Activated T-cell treated with anti-CD3 and anti-CD28 coated beads, Interleukin-2, amount 50 U/mL, for 72 hours (primary cell): ENCODE measurements at places on chromosomes 7 and 10. TPM values are rescaled to one million over a fixed set of nuclear protein-coding genes. Genes with fewer than 3 reads are reported as not detected.

Gene PCBD1
- 40.3 TPM for total RNA-seq

Gene RPEL1
- total RNA-seq = 0.12 TPM

Gene LEP
- total RNA-seq = not detected

Gene CCT6A
- 122 TPM for total RNA-seq

GRCh38 chr7:78225534-78225933 lies 427.0 kb downstream of the PHTF2 start:
- DNase-seq = no peak

- no peak for DNase-seq
Measured at GRCh38 chr10:12975266-12975665, 26.2 kb downstream of the CCDC3 start.

- DNase-seq = no peak
Measured at GRCh38 chr7:12481722-12482121, 78.1 kb upstream of the VWDE start.

- no peak for DNase-seq
Measured at GRCh38 chr10:131975003-131975402, 6.7 kb downstream of the BNIP3 start.

DNA sequence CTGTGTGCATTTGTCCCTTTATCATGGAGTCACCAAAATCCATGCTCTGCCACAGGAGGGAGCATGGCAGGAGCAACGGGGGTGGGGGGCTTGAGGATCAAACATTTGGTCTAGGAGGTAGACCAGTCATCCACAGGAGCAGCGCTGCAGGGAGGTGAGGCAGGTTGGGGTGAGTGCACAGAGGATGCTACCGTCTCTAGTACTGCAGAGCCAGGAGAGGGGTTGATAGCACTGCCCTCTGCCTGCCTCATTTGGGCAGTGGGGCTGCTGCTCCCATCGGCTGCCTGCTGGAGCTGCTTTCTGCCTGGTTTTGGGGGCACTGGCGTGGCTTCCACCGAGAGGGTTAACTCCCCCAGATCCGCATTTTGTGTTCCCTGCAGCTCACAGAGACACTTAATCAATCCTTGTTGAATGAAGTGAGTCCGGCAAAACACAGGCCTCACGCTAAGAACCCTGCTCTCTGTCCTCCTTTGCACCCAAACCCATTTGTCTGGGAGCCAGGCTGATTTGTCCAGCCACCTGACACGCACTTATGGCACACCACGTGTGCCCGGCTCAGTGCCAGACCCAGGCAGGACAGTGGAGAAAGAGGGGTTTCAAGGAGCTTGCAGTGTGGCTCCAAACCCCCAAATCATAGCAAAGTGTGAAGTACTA lies 527.1 kb upstream of the FOXK1 start:
- DNase-seq = no peak

DNA sequence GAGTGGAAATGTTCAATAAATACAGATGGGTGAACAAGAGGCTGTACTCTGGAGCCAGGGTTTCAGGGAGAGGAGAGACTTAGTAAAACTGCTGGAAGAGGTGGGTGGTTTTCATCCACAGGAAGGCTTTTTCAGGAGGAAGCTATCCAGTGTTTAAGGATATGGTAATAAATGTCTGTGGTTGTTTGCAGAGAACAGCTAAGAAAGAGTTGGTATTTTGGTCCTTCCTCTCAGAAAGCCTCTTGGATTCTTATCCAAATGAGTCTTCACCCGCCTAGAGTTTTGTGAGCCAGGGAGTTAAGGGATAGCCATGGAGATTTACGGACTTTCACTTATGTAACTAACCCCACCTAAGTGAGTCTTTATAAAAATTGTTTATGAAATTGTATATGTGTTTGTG lies 95.7 kb downstream of the GNAI1 start:
- DNase-seq = no peak

DNA sequence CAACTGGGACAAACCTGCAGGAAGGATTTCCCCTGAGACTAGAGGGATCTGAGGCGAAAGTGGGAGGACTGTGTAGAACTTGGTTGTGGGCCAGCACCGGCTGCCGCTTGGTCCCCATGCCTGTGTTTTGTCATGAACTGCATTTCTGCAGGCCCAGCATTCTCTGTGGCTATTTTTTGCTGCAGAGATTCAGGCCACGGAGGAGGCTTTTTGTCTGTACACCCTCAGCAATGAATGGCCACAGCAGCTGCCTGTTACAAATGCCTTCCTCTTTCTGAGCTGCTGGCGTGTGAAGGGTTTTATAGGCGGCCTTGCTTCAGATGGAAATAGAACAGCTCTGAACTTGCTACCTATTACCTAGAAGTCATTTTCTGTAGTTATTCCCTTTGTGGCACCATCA lies 164.4 kb downstream of the SH2D4B start:
- DNase-seq = no peak

- DNase-seq = no peak
Measured at GRCh38 chr10:16439295-16439694, 2.5 kb downstream of the PTER start.

GRCh38 chr10:123462756-123463155 lies 203.4 kb upstream of the GPR26 start:
- no peak for DNase-seq

GRCh38 chr10:4229106-4229505 lies 444.1 kb upstream of the KLF6 start:
- DNase-seq = no peak
